ENCODE measurements at places on chromosomes 2 and 18.
A peak's percentile ranks its signal among the peaks of the same experiment; 100 is the strongest.

DNA sequence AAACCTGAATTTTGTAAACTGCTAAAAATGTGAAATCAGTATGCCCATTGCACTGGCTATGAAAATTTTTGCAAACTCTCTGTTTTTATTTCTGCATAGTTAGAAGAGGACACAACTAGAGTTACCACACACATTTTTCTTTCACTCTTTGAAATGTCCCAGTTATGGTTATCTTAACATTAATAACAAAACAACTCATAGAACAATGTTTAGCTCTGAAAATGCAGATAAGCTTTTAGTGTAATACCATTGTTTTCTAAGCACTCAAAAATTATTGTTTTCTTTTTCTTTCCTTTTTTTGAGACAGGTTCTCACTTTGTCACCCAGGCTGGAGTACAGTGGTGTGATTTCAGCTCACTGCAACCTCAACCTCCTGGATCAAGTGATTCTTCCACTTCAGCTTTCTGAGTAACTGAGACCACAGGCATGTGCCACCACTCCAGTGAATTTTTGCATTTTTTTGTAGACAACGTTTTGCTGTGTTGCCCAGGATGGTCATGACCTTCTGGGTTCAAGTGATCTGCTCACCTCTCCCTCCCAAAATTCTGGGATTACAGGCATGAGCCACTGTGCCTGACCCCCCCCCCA, 1204.5 kb upstream of the ZEB2 start:
- DNase-seq = no peak

GRCh38 chr2:160666154-160667060, 172.8 kb upstream of the RBMS1 start:
- no peak for DNase-seq

- peak; percentile 39 for DNase-seq
These were observed 9.9 kb downstream of the NCAPH start for GRCh38 chr2:96345438-96345837.

DNA sequence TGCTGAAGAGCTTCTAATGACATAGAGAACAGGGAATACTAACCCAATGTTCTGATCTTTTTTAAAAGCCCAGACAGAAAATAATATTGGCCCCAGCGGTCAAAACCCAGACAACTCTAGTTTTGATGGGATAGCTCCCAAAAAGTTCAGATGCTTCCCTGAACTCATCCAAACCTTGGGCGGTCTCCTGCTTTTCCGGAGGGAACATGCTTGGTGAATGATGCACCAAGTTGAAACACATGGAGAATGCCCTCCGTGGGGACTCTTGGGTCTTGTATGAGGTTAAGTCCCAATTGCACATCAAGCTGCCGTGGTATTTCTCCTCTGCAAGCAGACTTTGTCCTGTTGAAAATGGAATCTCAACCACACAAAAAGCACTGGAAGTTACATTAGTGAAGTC, 120.7 kb upstream of the CTAGE1 start:
- DNase-seq = no peak

- no peak for DNase-seq
These were observed 520.5 kb downstream of the KCNJ3 start for GRCh38 chr2:155218945-155219344.

DNA sequence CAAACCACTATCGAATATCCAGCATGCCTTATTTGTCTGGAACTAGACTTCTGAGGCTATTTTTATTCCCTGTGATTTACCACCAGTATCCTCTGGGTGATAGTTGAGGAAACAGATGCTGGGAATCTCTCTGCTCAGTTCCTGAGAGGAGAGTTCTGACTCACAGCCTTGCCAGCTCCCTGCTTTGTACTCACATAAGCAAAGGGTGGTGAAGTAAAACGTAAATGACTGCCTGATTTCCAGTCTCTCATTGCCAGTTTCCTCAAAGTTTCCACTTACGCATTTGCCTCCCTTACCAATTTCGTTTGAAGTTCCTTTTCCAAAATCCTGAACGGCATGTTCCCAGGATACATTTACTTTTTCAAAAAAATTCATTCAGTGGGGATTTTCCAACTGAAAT, 69.2 kb upstream of the HNRNPA3 start:
- DNase-seq = no peak

DNA sequence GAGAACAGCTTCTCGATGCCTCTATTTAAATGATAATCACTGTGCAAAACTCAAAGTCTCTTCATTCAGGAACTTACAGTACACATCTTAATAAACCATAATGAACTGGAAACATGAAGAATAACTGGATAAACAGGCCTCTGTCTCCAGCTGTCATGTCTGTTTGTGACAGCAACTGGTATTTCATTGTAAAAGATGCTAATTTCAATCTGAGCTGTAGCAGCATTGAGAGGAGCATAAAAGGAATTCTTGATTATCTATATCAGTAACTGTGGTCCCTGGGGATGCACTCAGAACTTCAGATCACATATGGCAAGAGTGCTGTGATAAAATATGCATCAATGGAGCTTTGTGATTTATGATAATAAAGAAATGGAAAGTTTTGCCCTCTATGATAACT, 18.8 kb downstream of the CDH20 start:
- DNase-seq = no peak

- DNase-seq = no peak
These were observed 62.6 kb upstream of the CTLA4 start for GRCh38 chr2:203804764-203805485.

GRCh38 chr2:42147641-42148274, 21.4 kb upstream of the EML4 start:
- DNase-seq = no peak

All from H9 (cell line).